SW 1271 (cell line): ENCODE measurements at places on chromosomes 7 and 10.

DNA sequence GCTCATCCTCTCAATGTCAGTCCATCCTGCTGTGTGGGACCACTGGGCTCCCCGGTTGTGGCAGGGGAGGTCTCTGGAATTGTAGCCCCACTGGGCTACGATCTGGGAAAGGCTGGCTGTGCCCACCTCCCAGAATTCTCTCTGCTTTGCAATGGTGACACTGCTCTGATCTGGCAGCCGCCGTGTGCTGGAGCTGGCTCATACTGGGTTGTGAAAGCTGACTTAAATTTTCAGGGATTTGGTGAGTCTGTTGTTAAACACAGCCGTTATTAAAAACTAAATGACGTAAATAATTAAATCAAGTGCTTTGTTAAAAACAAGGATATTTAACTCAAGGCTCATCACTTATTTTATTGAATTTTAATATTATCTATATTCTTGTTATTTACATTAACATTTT is 160.0 kb downstream of the TAX1BP1 start:
- no peak for DNase-seq

DNA sequence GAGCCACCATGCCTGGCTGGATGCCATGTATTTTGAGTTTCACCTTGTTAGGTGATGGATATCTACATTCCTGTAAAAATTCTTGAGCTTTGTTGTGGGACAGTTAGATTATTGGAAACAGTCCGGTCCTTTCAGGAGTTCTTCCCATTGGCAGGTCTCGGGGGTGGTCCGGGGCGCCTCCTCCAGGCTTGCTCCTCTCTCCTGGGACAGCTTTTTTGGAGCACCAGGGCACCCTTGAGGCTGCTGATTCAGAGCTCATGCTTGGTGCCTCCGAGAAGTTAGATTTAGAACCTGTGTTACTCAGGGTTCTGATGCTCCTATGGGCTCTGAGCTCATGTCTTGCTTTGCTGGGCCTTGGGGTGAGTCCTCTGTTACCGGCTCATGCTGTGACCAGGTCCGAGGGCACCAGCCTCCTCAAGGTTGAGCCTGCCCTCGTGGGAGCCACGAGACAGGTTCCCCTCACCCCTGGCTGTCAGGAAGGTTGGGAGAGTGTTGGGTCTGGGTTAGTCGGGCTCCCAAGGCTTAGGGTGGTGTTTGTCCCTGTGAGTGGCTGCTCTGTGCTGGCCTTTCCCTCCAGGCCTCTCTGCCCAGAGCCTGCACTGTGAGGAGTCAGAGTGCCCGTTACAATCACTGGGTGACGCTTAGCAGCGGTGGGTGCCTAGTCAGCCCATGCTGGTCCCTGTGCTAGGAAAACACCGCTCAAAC is 6.0 kb downstream of the SPRN start:
- no peak for DNase-seq

DNA sequence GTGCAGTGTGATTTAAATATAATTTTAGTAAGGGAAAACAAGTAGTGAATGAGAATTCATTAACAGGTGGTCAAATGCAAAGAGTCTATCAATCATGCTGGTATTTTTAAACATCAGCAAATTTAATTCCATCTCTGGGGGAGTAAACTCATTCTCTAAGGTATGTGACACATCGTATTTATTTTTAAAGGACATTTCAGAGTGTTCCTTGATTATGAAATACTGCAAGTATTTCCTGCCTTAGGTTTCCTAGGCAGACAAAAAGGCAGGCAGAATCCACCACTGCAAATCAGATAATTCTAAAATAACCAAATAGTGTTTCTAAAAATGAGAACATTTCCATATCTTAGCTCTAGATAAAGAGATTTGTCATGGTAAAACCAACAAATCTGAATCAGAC is 193.8 kb downstream of the LRRTM3 start:
- DNase-seq: no peak

- DNase-seq: no peak
Observed at GRCh38 chr10:4651404-4652037, 174.5 kb upstream of the AKR1E2 start.

- DNase-seq: no peak
Observed at GRCh38 chr10:113285305-113285704, 267.5 kb upstream of the HABP2 start.

DNA sequence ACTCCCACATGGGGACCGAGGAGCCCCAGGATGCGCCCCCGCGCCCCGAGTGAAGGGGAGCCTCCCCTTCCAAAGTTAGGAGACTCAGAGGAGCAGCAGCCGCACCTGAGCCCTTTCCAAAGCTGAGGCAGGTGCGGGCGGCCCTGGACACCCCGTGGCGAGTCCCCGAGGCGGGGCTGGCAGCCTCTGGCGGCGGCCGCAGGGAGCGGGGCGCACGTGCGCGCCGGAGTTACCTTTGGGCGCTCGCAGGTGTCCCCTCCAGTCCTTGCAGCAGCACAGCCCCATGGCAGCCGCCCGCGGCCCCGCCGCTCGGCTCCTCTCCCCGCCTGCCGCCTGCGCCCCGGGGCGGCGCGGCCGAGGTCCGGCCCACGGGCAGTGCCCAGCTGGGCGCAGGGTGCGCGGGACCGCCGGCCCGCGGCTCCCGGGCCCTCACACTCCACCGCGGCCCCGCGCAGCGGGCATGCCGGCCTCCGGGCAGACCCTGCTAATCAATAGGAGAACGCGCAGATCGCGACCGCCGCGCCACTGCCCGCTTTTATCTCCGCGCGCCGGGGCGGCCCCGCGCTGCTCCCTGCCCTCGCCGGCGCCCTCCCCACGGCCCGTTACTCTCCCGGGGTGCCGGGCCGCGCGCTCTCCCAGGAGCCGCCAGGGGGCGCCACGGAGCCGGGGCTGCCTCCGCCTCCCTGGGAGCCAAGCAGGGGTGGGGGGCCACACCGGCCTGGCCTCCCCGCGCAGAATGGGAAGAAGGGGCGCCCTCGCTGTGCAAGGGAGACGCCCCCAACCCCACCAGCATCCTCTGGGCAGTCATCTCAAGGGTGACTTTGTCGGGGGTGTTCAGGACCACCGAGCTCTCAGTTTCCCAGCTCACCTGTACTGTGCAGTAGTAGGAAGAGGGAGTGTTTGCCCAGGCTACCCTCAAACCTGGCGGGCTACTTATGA is 80.8 kb downstream of the ARHGAP22 start:
- DNase-seq: no peak
